WTC11 (cell line): ENCODE measurements at places on chromosomes 7 and 10. TPM values are rescaled to one million over a fixed set of nuclear protein-coding genes. Genes with fewer than 3 reads are reported as not detected.

SUV39H2 gene
- total RNA-seq: 36.4 to 41.4 TPM (median 39.9 TPM) in 3 replicates

CCDC7 gene
- total RNA-seq: 1.7 to 1.9 TPM (median 1.8 TPM) in 3 replicates

PLAU gene
- 15.0 to 18.0 TPM (median 16.2 TPM) in 3 replicates for total RNA-seq

MYL10 gene
- not detected in 3 replicates for total RNA-seq

- DNase-seq: no peak
These were observed 48.9 kb downstream of the AKR1D1 start for GRCh38 chr7:138125119-138125518.

GRCh38 chr7:28922624-28923331, 35.4 kb downstream of the TRIL start:
- peak; percentile 76 for DNase-seq

DNA sequence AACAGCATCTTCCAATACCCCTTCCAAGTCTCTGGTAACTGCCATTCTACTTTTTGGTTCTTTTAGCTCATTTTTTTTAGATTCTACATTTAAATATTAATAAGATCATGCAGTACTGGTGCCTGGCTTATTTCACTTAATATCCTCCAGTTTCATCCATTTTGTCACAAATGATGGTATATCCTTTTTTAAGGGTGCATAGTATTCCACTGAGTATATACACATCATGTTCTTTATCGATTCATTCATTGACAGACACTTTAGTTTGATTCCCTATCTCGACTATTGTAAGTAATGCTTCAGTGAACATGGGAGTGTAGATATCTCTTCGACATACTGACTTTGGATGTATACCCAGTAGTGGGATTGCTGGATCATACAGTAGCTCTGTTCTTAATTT, 89.7 kb downstream of the CCDC3 start:
- DNase-seq: no peak

GRCh38 chr10:11446133-11446532, 165.3 kb downstream of the USP6NL start:
- no peak for DNase-seq

DNA sequence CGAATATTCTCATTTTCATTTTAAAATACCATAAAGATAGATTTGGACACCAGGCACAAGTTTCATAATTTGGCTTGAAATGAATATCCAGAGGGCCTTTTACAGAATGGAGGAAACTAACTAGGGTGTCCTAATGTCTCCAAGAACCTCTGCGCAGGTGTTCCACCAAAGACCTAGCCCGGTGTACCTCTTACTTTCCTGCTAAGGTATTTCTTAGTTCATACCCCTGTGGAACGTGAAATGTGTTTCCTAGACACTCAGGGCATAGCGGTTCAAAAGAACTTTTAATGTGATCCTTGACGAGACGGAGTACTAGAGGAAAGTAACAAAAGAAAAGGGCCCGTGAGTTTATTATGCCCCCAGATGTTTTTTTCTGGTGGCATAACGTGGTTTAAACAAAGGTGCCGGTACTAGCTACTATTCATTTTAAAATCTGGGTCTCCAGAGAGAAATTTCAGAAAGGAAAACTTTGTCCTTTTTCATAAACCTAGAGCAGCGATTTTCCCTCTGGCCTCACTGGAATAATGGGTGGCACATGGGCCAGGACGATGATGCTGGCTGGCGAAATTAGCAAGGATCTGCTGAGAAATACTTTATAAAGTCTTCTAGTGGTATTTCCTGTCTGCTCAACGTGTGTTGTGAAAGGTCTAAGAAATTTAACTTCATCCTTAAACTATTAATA, 1.4 kb downstream of the APBB1IP start:
- no peak for DNase-seq

DNA sequence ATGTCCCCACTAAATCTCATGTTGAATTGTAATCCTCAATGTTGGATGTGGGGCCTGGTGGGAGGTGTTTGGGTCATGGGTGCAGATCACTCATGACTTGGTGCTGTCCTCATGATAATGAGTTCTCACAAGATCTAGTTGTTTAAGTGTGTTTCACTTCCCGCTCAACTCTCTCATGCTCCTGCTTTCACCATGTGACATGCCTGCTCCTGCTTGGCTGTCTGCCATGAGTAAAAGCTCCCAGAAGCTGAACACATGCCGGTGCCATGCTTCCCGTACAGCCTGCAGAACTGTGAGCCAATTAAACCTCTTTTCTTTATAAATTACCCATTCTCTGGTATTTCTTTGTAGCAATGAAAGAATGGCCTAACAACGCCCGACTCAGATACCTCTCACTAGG, 6.2 kb upstream of the PSTK start:
- no peak for DNase-seq

- no peak for DNase-seq
These were observed 314.7 kb upstream of the ZNF32 start for GRCh38 chr10:43963379-43963778.
